Stimulated activated CD4-positive, alpha-beta T cell treated with anti-CD3 and anti-CD28 coated beads, Interleukin-1b, Interleukin-23, amount 100 ng/mL, for 24 hours (primary cell): ENCODE measurements at places on chromosomes 7 and 10.

- DNase-seq: no peak
Observed at GRCh38 chr10:78774614-78774998, 294.2 kb upstream of the ZMIZ1 start.

- no peak for DNase-seq
Observed at GRCh38 chr7:15915686-15916293, 229.3 kb upstream of the MEOX2 start.

DNA sequence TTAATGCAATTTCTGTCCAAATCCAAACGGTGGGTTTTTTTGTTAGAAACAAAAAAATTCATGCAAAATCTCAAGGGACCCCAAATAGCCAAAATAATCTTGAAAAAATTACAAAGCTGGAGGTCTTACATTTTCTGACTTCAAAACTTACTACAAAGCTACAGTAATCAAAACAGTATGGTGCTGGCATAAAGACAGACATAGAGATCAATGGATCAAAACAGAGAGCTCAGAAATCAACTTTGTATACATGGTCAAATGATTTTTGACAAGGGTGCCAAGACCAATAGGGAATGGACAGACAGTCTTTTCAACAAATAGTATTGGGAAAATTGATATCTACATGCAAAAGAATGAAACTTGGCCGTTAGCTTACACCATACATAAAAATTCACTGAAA lies 21.7 kb upstream of the CYP3A4 start:
- DNase-seq: no peak

- DNase-seq: no peak
Observed at GRCh38 chr10:125824736-125825135, 1.4 kb downstream of the BCCIP start.

DNA sequence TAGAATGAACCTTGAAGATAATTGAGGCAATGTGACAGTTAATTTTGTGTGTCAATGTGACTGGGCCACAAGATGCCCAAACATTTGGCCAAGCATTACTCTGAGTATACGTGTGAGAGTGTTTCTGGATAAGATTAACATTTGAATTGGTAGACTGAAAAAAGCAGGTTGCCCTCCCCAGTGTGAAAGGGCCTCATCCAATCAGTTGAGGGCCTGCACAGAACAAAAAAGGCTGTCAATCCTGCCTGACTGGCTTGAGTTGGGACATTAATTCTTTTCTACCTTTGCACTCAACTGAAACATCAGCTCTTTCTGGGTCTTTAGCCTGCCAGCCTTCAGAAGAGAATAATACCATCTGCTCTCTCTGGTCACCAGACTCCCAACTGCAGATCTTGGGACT lies 56.6 kb upstream of the PDE1C start:
- no peak for DNase-seq

DNA sequence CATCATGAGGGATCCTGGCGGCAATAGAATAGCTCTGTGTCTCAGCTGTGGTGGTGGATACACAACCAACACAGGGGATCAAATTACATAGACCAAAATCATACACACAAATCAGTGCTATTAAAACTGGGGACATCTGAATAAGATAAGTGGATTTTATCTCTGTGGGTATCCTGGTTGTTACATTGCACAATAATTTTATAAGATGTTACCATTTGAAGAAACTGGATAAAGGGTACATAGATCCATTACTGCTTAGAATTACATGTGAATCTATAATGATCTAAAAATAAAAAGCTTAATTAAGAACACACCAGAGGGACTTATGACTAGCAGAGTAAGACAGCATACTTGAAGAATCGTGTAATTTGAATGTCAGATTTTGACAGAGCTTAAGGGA lies 8.2 kb upstream of the FAM3C start:
- DNase-seq: no peak

- no peak for DNase-seq
Observed at GRCh38 chr7:6242561-6242960, 29.9 kb downstream of the CYTH3 start.

GRCh38 chr7:155129789-155130188 lies 59.7 kb downstream of the HTR5A start:
- no peak for DNase-seq

GRCh38 chr10:79230850-79231249 lies 116.4 kb upstream of the PPIF start:
- no peak for DNase-seq

GRCh38 chr7:116277070-116277469 lies 66.7 kb downstream of the TES start:
- no peak for DNase-seq

GRCh38 chr7:45026013-45026412 lies 26.0 kb downstream of the CCM2 start:
- no peak for DNase-seq

- DNase-seq: no peak
Observed at GRCh38 chr7:5050676-5051075, 5.0 kb downstream of the RBAK start.

DNA sequence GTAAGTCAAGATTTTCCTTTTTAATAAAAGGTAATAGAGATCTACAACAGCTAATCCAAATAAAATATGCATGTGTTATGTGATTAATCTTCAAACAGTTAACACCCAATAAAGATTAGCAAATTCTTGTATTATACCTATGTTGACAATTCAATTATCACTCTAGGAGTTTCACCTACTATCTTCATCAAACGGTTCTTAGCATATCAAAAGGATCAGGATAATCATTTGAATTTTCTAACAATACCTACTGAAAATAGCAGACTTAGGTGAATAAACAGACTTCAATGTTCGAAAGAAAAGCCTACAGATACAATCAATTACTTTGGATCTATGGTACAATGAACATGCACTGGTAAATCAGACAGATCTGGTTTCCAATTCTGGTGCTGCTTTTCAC lies 268.3 kb downstream of the CACNA2D1 start:
- no peak for DNase-seq

GRCh38 chr7:91226411-91226810 lies 37.8 kb upstream of the FZD1 start:
- DNase-seq: no peak

- DNase-seq: no peak
Observed at GRCh38 chr7:130463553-130464434, 23.0 kb upstream of the CEP41 start.

DNA sequence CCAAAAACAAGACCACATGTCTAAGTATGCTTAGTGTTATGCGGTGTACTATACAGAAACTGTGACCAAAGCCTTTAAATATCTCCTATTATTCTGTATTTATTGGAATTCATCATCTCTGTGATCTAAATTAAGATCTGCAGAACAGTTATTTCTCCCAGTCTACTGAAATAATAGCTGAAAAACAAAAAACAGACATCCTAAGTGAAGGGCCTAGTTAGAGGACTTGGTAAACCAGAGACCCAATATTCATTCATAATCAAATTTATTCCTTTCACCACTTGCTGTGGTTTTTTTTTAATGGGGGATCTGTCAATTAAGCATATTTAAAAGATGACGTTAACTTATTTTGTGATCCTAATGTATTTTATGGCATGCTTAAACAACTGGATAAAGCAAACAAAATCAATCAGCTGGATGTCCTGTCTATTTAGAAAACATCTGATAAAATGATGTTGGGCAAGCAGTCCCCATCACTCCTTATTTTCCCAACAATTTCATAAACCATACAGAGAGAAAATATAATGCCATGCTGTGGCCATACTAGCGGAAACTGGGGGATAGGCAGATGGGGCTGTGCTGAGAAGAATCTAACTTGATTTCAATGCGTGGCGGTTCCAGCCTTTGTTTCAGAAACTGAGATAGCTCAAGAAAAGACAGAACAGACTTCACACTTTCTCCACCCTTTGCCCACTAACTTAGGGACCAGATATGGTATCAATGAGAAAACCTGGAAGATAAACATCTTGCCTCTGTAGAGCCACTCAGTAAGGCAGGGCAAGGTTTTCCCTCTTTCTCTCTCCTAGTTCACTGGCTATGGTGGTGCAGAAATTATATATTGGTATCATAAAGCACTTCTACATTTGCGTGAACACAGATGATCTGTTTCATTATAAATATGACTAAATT lies 32.9 kb downstream of the ICA1 start:
- DNase-seq: no peak

GRCh38 chr7:22543169-22543568 lies 43.2 kb upstream of the STEAP1B start:
- DNase-seq: no peak

DNA sequence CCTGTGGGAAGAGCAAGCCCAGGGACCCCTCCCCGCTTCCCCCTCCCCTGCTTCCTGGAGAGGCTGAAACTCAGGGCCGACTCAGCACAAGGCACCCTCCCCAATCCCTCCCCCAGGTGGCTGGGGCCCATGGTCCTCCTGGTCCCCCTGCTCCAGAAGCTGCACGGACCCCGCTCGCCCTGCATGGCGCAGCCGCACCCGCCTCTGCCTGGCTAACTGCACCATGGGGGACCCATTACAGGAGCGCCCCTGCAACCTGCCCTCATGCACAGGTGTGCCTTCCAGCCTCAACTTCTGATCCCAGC lies 19.7 kb upstream of the ZNF862 start:
- no peak for DNase-seq

- no peak for DNase-seq
Observed at GRCh38 chr7:114082642-114083165, 163.9 kb upstream of the PPP1R3A start.

- DNase-seq: no peak
Observed at GRCh38 chr7:155084969-155085368, 14.8 kb downstream of the HTR5A start.

- no peak for DNase-seq
Observed at GRCh38 chr7:2510909-2511768, 8.4 kb upstream of the LFNG start.

DNA sequence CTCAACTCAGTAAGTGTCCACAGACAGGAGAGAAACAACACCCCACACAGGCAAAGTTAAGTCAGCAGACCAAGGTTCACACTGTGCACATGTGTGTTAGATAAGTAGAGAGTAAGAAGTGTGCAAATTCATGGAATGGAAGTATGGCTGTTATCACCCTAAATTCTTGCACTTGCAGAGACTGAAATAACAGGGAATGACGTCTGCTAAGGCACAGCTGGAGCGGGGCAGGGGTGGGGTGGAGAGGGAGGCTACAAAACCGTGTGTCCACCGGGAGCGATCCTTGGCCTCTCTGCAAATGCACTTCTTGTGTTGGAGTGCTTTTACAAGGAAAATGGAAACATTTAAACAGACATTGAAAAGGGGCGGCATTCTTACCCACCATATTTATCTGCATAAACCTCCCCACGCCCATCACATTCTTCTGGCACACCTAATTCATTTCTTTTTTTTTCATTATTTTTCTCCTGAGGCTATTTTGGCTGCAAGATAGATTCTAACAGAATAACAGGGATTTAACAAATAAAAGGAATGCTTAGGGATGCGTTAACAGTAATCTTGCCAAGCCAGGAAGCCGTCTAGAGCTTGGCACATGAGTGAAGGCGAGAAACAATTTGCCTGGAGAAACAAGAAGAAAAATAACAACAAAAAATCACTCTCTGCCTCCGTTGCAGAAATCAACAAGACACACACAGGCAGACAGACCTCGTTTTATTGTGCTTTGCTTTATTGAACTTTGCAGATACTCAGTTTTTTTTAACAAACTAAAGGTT lies 30.1 kb downstream of the TNS3 start:
- DNase-seq: no peak

- no peak for DNase-seq
Observed at GRCh38 chr10:36157486-36157885, 515.4 kb upstream of the FZD8 start.
